AG04450 (cell line): ENCODE measurements at places on chromosomes 11 and 22. TPM values are rescaled to one million over a fixed set of nuclear protein-coding genes. Genes with fewer than 3 reads are reported as not detected.

- DNase-seq, result no peak
These were observed 20.2 kb downstream of the RELT start for GRCh38 chr11:73396251-73396930.

The PCNX3 gene
- 9.7 and 14.0 TPM in 2 replicates for polyA plus RNA-seq

The DKK3 gene
- 928 and 935 TPM in 2 replicates for polyA plus RNA-seq

The TMPRSS4 gene
- not detected in 2 replicates for polyA plus RNA-seq

The IGLL5 gene
- polyA plus RNA-seq, result not detected in 2 replicates

The EXPH5 gene
- polyA plus RNA-seq, result 0.26 and 0.37 TPM in 2 replicates

GRCh38 chr11:43504316-43504950 lies 145.7 kb downstream of the TTC17 start:
- no peak for DNase-seq

The APOC3 gene
- polyA plus RNA-seq, result not detected in 2 replicates

DNA sequence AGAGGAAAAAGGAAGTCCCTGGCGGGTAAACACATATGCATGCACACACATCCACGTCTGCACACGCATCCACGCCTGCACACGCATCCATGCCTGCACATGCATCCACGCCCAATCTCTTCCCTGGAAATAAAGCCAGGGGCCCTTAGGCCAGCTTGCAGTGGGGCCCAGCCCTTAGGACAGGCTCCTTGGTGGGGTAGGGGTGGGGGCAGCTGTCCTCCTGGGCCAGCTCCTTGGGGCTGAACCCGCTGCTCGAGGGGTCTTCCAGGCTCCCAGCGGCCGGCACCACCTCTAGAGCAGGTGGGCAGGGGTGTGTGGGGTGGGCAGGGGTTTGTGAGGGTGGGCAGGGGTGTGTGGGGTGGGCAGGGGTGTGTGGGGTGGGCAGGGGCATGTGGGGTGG lies 1.9 kb downstream of the C11orf21 start:
- no peak for DNase-seq

The SLC22A25 gene
- not detected in 2 replicates for polyA plus RNA-seq

GRCh38 chr11:57335023-57335342 lies 709 bp downstream of the SSRP1 start:
- no peak for DNase-seq

DNA sequence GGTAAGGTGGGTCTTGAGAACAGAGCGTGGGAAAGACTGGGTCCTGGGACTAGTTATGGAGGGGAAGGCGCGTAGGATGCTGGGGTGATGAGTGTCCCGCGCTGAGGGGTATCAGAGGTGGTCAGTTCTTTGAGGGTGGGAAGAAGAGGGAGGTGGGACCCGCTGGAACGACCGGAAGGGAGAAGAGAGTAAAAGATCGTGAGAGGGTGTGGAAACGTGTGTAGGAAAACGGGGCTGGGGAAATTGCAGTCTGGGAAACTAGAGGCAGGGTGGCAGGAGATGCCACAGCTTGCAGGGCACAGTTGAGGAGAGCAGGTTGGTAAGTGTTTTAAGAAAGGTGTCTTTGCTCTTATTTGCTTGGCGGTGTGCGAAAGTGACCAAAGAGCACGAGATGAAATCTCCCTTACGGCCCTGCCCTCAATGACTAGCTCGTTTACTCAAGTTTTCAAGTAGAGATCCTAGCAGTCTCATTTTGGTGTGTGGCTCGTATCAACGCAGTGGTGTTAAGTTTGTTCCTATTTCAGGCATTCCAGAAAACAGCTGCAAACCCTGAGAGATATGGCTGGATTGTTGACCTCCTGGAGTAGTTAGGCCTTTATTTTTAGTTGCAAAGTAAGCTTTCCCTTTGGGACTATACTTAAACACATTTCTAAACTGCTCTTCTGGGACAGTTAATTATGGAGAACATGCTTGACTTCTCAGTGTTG lies 615 bp downstream of the STT3A start:
- no peak for DNase-seq

- DNase-seq, result no peak
These were observed 56.1 kb upstream of the GRAMD1B start for GRCh38 chr11:123373754-123374621.

DNA sequence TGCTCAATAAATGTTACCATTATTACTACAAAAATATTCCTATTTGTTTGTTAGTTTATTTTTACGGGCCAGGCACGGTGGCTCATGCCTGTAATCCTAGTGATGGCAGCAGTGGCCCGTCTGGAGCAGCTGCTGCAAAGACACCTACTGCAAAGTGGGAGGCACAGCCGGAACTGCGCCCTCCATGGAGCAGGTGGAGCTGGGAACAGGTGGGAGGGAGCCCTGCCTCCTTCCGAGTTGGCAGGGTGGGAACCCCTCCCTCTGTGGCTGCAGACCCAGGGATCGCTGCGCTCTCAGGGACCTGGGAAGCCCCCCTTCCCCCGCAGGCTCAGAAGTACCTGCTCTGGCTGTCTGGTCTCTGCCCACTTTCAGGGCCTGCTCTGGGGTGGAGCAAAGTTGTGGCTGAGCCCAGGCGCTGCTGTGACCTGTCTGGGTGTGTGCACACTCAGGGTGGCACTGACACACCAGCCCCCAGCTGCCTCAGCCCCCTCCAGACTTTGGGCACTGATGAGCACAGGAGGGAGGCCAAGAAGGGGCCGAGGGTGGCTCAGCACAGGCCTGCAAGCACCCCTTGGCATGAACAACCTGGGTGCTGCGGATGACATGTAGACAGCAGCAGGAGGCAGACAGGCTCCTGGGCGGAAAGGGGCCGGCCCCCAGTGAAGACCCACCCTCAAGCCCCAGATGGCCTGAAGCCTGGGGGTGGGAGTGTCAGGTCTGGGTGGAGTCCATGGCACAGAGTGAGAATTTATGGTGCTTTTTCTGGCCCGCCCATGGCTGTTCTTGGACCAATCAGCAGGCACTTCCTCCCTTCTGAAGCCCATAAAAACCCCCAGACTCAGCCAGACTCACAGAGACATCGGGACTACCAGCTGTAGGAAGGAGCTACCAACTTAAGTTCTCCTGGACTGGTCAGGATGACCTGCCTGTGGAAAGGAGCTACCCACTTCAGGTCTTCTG lies 103.7 kb upstream of the CLMP start:
- DNase-seq, result no peak
